ENCODE measurements at places on chromosomes 4 and X.

DNA sequence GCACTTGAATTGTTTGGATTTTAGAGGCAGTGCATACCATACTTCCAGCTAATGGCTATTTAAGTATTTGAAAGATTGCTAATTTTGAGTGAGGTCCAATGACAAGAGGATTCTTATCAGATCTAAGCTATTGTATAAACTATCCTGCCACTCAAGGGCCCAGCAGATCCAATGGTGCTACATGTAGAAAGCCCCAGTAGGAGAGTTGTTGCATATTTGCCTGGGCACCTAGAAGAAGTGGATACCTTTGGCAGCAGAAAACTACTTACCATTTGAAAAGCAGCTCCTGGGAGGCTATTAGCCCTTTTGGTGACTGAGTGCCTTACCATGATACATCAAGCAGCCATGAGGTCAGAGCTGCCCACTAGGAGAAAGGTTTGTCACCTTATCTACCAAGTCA, 447.3 kb downstream of the C4orf33 start:
- DNase-seq, result no peak

DNA sequence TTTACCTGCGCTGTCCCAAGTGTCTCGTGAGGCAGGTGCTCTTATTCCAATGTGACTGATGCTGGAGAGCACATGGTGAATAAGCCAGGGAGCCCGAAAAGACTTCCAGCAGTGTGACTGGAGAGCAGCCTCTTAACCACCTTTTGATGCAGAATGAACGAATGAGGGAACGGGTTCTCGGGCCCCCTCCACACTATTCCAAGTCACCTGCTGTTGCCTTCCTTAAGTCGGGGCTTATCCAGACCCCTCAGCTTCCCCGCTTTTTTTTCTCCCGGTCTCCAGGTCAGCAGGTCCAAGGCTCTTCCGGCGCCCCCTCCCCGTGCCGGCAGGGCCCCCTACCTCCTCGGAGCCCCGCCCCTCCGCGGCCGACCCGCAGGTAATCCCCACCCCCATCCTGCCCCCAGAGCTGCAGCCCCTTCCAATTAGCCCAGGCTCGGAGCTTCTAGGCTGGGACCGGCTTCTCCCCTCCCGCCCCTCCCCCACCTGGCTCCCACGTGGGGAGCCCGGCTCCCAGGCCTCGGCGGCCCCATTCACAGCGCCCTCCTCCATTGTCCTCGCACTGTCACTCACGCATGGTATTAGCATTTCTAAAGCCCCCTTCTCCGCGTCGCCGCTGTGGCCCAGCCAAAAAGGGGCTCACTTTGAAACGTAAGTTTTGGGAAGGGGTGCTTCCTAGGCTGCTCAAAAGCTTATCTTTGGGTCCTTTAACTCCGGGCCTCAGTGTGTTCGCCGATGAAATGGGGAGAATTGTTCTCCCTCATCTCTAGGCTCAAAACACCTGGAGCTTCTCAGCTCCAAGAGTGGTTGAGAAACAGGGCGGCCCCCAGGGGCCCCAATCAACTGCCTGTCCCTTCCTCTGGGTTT, 56.2 kb upstream of the PJA1 start:
- DNase-seq, result no peak

- peak; percentile 69 for DNase-seq
Observed at GRCh38 chr4:151418385-151418784, 9.4 kb downstream of the FHIP1A start.

GRCh38 chr4:172073590-172073989, 260.4 kb downstream of the GALNTL6 start:
- no peak for DNase-seq

DNA sequence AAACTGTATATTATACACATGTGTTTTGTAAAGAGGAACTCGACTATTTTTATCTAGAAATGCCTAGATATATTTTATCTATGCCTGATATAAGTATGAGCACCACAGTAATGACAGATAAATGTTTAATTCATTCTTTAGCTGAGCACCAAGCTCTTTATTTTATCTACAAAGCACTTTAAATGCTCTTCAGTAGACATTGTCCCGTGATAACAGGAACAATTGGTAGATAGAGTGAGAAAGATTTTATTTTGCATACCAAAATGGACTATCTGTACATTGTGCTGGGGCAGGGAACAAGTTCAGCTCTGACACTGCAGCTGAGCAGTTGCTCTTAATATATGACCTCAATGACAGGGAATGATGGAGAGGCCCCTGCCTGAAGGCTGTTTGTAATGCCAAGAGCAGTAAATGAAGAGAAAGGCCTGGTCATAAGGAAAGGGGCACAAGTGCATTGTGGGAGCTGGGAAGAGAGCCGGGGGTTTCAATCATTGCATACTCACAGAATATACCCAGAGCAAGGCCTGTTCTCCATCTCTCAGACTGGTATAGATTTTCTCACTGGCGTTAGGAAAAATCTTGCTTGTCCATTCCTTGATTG, 57.3 kb downstream of the SEPTIN11 start:
- no peak for DNase-seq

GRCh38 chr4:122819708-122820449, 6.8 kb upstream of the FGF2 start:
- DNase-seq, result no peak

Measured in fibroblast of skin of left quadriceps (primary cell).